ENCODE measurements at places on chromosomes 4 and X.
A peak's percentile ranks its signal among the peaks of the same experiment; 100 is the strongest.

DNA sequence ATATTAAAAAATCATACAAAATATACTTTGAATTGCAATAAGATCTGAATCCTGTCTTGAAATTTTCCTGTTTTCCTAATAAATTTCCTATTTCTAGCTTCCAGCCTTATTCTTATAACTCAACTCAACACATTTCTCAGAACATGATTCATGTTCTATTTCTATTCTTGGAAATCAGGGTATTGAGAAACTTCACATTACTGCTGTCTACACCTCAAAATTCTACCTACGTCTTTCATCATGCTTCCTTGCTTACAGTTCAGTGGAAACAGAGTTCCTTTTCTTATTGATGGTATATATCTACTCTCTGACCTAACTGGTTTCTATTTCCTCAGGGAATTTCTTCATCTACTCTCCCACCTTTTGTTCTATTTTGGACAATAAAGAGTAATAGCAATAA is 2139.0 kb downstream of the ARAP2 start:
- DNase-seq = no peak

- DNase-seq = no peak
These were observed 128.1 kb upstream of the NDP start for GRCh38 chrX:44101281-44101680.

GRCh38 chrX:19745077-19745476 is 142.3 kb downstream of the SH3KBP1 start:
- no peak for DNase-seq

DNA sequence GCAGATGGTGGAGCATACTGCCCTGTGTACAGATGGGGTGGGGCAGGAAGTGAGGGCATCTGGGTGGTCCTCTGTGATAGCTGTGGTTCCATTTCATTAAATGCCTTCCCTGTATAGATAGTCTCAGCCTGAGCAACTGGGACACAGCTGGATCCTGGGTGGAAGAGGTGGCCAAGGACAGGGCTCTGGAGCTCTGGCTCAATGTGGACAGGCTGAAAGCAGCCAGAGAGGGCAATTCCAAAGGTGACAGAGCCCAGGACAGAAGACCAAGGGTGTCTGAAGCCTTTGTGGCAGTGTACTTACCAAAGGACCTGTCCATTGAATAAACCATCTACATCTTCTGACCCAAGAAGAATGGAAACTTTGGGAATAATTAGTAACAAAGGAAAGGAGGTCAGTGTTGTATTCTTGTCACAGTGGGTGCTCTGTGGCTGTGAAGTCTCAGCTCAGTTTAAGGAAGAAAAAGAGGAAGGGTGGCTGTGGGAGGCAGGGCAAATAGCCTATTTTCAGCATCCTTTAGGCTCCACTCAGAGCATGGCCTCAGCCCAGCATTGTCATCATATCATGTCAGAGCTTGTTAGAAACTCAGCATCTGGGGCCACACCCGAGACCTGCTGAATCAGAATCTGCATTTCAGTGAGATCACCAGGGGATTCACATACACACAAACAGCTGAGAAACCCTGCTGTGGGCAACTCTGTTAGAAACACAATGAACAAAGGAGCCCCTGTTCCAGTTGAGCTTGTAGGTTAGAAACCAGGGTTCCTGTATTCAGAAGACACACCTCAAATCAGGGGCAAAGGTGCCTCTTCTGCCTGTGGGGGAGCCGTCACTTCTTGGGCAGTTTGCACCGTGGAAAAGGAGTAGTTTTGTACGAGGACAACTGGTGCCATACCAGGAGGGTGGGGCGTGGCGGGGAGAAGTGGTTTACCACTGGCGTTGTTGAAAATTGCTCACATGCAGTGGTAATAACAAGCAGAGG is 168.6 kb downstream of the PTTG2 start:
- peak; percentile 58 for DNase-seq

DNA sequence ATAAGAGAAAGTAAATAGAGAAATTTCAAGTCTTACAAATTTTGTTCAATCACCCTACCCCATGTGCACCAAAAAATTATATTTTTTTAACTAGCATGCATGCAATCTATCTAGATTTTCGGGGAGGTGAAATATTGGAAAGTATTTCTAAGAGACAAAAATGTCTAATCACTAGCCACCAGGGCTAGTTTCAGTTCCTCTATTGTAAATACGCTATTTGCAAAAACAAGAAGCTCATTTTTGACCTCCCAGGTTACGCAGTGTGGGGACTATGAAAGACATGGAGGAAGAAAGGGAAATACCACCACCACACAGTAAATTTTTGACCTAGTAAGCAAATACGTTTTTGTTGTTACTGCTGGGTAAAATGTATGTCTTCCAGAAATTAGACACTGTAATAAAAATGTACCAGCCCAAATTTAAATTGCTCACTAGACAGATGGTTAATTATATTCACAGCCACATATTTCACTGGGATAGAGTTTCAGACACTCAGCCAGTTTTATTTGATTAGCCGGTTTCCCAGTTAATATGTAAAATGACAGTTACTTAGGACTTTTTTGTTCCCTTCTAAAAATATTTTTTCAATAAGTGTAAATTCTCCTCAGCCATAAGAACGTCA is 2.2 kb downstream of the NEXMIF start:
- no peak for DNase-seq

- DNase-seq = no peak
These were observed 144.4 kb downstream of the MAGEB17 start for GRCh38 chrX:16311671-16312070.

DNA sequence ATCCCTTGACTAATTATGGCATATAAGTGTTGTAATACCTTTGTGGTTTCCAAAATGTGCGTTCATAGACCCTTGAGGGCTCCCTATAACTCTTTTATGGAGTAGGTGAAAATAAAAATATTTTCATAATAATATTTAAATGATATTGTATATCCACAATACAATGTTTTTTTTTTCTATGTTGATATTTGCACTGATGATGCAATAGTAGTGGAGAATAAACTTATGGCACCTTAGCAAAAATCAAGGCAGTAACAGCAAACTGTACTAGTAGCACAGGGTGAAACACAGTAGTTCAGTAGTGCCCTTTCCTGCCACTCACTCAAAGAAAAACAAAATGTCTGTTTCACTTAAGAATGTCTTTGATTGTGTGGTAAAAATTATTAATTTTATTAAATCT is 465.3 kb downstream of the C4orf33 start:
- DNase-seq = no peak

- DNase-seq = no peak
These were observed 6.2 kb downstream of the CHIC2 start for GRCh38 chr4:54058171-54058570.

GRCh38 chr4:22129454-22130029 is 181.0 kb upstream of the KCNIP4 start:
- no peak for DNase-seq

GRCh38 chr4:43014256-43014655 is 121.7 kb downstream of the GRXCR1 start:
- DNase-seq = no peak
